Left colon (tissue), 2 donors: ENCODE measurements at places on chromosomes 4 and X. TPM values are rescaled to one million over a fixed set of nuclear protein-coding genes. Genes with fewer than 3 reads are reported as not detected.

- no peak for DNase-seq
Observed at GRCh38 chr4:93764639-93765246, 63.8 kb upstream of the ATOH1 start.

IL2 gene
- not detected for total RNA-seq

C4orf51 gene
- total RNA-seq, result not detected

GRCh38 chrX:25131055-25131454 lies 115.3 kb upstream of the ARX start:
- DNase-seq, result no peak

DNA sequence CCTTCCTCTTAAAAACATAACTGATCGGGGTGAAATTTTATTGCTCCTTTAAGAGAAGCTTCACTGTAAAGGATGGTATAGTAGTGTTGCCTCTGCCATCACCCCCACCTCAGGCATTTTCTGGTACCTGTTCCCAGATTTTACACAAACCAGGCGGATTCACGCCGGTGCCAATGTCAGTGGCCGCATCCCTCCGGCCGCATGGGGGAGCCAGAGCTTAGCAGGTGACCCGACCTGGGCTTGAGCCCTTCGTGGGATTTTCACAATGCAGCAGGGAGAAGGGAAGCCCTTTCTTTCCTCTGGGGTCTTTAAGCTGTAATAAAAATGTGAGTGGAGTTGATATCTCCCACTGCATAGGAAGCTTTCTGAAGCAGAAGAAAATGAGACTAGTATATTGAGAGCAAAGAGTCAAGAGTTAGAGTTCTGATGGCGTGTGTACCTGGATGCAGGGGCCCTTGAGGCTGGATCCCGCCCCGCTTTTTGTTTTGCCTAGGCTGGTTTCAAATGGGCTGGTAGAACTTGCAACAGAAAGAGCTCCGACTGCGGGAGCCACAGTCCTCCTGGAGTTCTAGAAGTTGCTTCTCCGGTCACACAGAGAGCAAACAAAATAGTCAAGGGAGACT lies 59.4 kb downstream of the POLR2B start:
- peak; percentile 49 for DNase-seq

DNA sequence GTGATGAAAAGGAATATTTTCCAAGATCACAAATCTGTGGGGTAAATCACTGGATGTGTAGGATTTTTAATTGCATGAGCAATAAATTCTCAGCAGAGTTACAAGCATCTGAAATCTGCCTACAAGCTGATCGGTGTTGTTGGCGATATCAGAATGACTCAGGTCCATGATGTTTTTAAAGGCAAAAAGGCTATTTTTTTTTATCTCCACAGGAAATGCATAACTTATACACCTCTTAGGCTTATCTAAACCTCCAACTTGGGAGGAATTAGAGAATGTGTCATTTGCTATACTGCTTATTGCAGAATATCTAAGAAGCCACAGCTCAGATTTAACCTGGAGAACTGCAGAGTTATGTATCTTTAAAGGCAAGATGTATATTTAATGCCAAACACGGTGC lies 61.6 kb downstream of the KIT start:
- DNase-seq, result no peak

GRCh38 chr4:88356771-88357170 lies 21.9 kb upstream of the HERC6 start:
- DNase-seq, result no peak

- no peak for DNase-seq
Observed at GRCh38 chrX:46179748-46180147, 365.5 kb downstream of the ZNF674 start.

COX7B2 gene
- not detected for total RNA-seq

- DNase-seq, result no peak
Observed at GRCh38 chr4:7243609-7244330, 51.4 kb downstream of the SORCS2 start.

GRCh38 chr4:126916049-126916625 lies 716.6 kb upstream of the INTU start:
- DNase-seq, result no peak

- DNase-seq, result no peak
Observed at GRCh38 chr4:137559801-137560200, 27.5 kb upstream of the PCDH18 start.

DNA sequence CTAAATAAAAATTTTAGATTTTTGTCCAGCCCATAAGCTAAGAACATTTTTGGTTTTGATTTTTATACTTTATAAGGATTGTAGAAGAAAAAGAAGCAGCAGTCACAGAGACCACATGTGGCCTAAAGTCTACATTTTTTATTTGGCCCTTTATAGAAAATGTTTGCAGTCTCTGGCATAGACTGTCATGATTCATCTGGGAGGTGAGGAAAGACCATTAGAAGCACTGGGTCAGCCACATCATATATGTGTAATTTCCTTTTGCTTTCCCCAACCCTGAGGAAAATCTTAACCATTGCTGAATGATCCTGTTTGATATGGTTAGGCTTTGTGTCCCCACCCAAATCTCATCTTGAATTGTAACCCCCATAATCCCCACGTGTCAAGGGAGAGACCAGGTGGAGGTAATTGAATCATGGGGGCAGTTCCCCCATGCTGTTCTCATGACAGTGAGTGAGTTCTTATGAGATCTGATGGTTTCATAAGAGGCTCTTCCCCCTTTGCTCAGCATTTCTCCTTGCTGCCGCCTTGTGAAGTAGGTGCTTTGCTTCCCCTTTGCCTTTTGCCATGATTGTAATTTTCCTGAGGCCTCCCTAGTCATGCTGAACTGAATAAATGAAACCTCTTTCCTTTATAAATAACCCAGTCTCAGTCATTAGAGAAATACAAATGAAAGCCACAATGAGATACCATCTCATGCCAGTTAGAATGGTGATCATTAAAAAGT lies 12.1 kb upstream of the COPS4 start:
- no peak for DNase-seq

DNA sequence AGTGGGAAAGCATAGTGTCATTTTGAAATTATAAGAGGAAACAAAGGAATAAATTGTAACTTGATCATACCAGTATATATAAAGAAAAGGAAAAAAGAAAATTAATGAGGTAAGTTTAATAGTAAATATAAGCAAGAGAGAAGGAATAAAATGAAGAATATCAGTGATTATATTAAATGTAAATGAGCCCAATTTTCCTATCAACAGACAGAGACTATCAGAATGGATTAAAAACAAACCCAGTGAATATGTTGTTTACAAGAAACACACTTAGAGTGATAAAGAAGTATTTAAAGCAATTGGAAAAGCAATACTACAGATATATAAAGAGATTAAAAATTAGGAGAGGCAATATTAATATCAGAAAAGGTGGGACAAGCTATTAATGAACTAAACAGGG lies 28.8 kb upstream of the RHOH start:
- no peak for DNase-seq
